SK-N-SH (cell line): ENCODE measurements at places on chromosomes 12 and 14. TPM values are rescaled to one million over a fixed set of nuclear protein-coding genes. Genes with fewer than 3 reads are reported as not detected.
A peak's percentile ranks its signal among the peaks of the same experiment; 100 is the strongest.

DNA sequence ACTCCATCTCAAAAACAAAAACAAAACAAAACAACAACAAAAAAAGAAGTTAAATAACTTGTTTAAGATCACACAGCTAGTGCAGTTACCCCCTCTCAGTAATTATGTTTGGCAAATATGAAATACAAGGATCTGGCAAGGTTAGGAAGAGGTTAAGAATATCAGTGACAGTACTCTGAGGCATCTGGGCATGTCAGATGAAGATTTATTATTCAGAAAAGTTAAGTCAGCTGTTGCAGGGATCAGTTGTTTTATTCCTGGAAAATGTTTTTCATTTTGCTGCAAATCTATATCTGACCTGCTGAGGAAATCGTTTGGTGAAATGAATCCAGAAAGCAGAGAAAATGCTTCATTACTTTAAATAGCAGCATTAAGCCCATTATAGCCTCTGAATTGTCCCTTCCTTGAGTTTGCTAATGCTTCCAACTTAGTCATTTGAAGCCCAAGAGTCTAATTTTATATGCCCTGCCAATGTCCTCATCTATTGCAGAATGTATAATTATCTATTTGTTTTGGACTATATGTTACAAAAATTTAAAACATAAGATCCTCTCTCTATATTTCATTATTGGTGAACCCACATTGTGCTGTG lies 8.1 kb downstream of the GPX2 start:
- DNase-seq = no peak

DNA sequence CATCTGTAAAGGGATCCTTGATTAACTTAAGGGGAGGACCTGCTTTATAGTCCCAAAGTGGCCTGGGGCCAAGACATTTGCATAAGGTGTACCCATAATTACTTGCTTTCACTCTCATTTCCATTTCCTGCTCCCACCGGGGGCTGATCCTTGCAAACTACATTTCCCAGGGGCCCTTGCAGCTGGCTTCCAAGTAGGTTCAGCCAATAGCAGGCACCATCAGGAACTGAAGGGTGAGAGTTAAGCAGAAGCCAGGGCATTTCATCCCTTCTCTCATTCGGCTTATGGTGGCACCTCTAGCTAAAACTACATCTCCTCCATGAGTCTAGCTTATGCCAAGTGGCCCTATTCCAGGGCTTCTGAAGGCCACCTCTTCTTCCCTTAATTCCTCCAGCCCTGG lies 88.8 kb downstream of the CCDC60 start:
- DNase-seq = peak; percentile 30

GRCh38 chr12:105820429-105821125 lies 318.2 kb downstream of the NUAK1 start:
- no peak for DNase-seq

The BBS10 gene
- 5.6 and 9.2 TPM in 2 replicates for polyA plus RNA-seq

The CD163L1 gene
- 0.25 and 0.41 TPM in 2 replicates for polyA plus RNA-seq

The PLEKHD1 gene
- 0.03 and 0.05 TPM in 2 replicates for polyA plus RNA-seq

The CDCA3 gene
- polyA plus RNA-seq = 33.0 and 34.0 TPM in 2 replicates
